ENCODE measurements at places on chromosomes 2 and 18.

GRCh38 chr2:148909114-148909513, 34.1 kb downstream of the KIF5C start:
- no peak for DNase-seq

DNA sequence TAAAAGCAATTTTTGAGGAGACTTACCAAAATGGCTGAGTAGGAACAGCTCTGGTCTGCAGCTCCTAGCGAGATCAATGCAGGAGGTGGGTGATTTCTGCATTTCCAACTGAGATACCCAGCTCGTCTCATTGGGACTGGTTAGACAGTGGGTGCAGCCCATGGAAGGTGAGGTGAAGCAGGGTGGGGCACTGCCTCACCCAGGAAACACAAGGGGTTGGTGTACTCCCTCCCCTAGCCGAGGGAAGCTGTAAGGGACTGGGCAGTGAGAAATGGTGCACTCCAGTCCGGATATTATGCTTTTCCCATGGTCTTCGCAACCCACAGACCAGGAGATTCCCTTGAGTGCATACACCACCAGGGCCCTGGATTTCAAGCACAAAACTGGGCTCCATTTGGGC, 419.0 kb downstream of the NUP35 start:
- DNase-seq = no peak

GRCh38 chr2:215486291-215487001, 50.6 kb upstream of the FN1 start:
- DNase-seq = no peak

DNA sequence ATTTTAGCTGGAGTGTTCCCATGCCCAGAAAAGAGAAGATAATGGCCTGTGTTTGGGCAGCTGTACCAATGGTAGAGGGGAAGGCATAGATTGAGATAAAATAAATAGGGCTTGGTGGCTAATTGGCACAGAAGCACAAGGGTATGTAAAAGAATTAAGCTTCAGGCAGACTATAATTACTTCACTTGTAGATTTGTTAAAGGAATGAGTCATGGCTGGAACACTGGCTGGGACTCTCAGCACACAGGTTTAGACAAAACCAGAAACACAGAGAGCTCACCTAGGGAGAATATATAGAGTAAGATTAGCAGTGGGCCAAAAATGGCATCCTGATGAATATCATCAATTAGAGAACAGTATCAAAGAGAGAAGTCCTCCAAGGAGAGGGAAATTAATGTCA, 198.3 kb upstream of the FIGN start:
- no peak for DNase-seq

- DNase-seq = no peak
Observed at GRCh38 chr2:26727641-26728561, 35.4 kb downstream of the KCNK3 start.

DNA sequence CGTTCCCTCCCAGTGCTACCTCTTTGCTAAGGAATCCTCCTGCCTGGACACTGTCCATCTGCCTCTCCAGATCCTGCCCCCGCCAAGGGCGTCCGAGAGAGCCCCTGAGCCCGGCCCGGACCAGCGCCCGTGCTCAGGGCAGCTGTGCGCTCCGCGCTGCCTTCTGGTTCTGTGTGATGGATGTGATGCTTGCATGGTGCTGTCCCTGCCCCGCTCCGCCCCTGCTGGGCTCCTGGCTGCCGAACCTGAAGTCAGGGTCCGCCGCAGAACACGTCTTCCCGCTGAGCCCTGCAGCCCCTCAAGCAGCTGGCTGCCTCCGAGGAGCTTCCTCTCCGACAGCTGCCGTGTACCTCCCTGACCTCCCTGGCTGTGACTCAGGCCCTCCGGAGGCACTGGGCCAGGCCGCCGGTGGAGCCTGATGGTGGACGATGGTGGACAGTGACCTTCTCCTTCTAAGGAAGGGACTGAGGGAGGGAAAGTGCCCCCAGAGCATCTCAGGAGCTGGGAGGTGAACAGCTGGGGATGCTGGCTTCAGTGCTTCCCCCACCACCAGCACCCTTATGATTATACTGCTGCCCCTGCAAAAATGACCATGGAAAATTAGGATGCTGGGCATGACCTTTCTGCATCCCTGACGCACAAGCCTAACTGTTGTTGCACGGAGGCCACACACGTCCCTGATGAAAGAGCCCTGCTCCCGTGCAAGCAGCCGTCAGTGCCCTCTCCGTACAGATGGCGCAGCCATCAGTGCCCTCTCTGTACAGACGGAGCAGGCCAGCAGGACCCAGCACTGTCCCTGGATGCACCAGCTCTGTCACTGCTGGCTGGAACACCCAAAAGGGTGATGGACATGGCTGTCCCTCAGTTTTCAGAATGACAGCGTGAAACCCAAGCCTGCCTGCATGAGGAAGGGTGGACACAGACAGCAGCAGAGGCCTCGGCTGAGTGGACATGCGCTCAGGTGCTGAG, 99.3 kb downstream of the TPO start:
- DNase-seq = no peak

- no peak for DNase-seq
Observed at GRCh38 chr2:104868505-104868866, 14.6 kb downstream of the POU3F3 start.

DNA sequence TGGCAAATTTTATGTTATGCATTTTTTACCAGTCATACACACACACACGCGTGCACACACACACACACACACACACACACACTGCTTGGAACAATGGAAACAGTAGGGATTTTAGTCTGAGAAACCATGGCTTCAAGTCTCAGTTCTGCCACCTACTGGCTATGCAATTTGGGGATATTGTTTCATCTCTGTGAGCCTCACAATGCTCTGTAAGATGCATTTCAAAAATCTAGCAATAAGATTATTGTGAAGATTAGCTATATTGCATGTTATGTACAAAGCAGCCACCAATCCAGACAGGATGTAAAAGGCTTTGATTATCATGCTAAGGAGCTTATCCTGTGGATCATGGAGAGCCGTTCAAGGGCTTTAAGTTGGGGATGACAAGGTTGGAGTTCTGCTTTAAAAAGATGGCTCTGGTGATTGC, 401.4 kb downstream of the NBAS start:
- DNase-seq = peak; percentile 17

DNA sequence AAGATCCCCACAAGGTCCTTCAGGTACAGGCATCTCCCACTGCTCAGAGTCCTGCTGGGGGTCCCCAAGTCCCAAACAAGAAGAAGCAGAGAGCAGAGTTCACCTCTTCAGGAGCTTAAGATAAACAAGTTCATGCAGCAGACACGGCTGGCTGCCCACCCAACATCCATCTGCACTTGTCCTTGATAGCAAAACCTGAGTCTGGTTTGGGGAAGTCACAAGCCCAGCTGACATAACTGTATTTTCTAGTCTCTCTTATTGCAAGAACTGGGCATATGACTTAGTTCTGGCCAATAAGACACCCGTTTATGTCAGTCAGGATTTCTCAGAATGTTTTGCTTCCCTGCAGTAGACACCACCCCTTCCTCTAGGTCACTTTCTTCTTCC, 31.8 kb downstream of the AFF3 start:
- peak; percentile 43 for DNase-seq

GRCh38 chr2:199902486-199903110, 8.5 kb upstream of the C2orf69 start:
- DNase-seq = no peak

Measured in CD4-positive, alpha-beta T cell treated with Interferon alpha-2 for 1 hour (primary cell).